Activated CD4-positive, alpha-beta T cell treated with anti-CD3 and anti-CD28 coated beads, Interleukin-2, Interleukin-6, amounts not matched to agents 100 ng/mL and 50 ng/mL, durations not matched to agents 16 hours and 8 hours (primary cell): ENCODE measurements at places on chromosomes 16 and 17.

DNA sequence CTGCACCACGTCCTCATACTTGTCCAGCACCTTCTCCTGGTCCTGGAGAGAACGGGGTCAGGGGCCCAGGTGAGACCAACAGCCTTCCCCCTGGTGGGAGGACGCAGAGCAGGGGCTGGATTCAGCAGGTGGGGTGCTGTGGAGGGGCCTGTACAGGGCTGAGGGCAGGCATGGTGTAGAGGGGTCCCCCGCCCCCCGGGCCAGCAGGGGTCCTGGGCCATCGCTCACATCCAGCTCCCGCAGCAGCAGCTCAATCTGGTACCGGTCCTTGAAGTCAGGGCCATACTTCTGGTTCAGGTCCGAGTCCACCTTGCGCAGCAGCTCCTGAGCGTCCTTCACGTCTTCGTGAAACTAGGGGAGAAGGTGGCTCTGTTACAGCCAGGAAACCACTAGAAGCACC, 41.6 kb downstream of the PPL start:
- DNase-seq: no peak

DNA sequence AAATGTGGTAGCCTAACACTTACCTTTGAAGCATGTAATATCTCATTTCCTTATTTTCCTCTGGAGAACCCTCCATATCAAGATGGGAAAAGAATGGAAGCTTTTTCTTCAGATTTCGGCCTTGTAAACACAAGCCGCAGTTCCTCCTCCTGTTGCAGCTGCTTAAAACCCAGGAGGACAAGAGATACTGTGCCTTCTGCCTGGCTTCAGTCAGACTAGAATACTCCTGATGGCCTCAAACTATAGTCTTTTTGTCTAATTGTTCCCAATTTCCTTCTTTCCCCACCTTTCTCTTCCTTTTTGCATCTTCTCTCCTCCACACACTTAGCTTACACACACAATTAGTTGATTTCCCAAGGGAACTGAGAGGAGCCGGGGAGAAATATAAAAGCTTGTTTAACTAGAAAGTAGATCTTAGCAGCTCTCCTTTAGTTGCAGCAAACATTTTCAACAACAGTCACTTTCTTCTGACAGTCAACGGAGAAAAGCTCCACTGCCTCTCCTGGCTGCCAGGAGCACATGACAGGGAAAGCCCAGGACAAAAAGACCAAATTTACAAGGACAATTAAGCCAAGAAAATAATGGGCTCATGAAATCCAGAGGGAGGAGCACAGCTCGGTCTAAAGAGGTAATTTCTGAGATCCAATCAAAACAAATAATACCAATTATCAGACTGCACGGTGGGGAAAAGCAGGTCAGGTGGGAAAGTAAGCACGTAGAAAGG, 76.4 kb upstream of the C17orf78 start:
- DNase-seq: no peak

GRCh38 chr17:10757647-10758046, 27.8 kb upstream of the TMEM220 start:
- DNase-seq: no peak

DNA sequence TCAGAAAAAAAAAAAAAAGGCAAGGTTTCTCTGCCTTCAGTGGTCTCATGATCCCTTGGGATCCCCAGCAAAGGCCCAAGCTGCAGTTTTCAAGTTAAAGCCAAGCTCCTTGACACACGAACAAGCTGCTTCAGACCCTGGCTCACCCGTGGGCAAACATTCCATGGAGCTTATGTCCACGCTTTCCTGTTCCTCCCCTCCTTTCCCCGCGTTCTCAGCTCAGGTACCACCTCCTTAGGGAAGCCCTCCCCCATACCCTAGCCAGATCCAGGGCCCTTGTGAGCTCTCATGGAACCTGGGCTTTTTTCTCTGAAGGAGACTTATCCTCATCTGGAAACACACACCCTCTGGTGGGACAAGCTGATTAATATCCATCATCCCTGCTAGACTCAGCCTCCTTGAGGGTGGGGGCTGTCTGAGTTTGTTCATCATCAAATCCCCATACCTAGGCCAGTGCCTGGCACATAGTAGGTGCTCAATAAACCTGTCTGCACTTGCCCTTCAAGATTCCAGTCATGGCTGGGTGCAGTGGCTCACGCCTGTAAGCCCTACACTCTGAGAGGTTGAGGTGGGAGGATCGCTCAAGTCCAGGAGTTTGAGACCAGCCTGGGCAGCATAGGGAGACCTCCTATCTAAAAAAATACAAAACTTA, 54.7 kb downstream of the COTL1 start:
- DNase-seq: no peak

DNA sequence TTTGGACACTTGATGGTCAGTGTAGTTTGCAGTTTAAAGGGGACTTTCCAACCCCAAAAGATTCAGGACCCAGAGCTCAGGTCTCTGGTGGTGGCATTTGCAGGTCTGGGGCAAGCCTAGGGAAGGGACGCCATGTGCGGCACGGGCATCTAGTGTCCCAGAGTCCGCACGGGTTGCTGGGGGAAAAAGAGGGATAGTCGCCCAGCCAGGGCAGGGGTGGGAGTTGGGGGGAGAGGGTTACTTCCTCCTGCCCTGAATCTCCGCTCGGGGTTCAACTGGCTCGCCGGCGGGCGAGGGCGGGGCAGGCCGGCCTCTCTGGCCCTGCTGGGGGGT, 239 bp upstream of the CA7 start:
- DNase-seq: no peak

DNA sequence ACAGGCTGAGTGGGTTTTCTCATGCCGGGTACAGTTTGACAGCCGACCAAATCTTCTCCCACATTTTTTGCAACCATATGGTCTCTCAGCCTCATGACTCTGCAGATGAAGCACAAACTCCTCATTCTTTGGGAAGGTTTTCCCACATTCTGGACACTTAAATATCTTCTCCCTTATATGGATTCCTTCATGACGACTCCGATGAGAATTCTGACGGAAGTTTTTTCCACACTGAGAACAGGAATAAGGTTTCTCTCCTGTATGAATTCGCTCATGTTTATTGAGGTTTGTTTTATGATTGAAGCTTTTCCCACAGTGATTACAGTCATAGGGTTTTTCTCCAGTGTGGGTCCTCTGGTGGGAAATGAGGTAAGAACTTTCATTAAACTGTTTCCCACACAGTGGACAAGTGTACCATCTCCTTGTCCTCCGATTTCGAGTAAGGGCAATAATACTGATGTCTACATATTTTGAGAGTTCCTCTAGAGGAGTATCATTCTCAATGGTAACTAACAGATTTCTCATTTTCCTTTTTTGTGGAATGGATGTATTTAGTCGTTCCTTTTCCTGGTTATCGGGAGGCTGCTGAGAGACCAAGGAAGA, 10.9 kb downstream of the ZNF200 start:
- no peak for DNase-seq

DNA sequence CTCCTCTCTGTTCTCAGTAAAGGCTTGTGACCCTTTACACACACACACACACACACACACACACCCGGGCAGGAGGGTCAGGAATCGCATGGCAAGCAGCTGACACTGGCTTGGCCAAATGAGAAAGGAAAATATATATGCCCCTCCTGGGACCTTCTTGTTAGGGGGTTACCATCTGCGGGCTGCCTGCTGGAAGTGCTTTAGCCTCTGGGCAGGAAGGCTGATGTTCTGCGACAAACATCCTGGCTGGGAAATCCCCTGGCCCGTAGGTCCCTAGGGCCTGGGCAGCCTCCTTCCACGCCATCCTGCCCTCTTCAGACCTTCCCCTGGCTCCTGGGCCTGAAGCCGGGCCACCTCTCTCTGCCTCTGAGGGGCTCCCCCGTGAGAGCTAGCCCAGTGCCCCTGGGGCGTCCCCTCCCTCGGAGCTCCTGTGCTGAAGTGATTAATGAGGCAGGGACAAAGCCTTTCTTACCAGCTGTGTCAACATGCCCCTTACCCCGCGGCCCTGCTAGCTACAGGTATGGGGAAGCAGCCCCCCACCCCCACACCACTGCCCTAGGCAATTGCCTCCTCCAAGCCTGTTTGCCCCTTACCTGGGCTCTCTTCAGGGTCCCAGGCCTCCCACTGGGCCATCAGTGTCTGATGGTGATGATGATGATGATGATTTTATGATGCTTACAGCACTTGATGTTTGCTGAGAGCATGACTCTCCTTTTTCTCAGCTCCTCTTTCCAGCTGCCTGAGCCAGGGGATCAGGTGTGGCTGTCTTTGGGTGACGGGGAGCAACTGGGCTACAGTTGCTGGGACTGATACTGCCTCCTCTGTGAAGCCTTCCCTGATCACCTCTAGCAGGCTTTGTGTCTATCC, 32.8 kb upstream of the ETV4 start:
- DNase-seq: peak; percentile 54

DNA sequence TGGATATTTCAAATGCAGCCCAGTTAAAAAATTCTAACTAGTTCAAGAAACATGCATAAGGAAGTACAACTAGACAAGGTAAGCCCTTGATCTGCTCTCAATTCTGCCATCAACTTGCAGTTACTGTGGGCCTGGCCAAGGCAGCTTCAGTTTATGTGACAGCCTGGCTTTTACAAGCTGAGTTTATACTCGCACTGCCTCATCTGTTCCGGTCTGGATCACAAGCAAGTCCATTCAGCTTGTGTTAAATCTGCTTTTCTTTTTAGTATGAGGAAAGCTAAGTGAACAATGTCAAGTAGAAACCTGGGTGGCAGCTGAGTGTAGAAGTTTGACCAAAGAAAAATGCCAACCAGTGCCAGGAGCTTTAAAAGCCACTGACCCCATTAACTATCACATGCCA, 76.6 kb upstream of the CORO6 start:
- DNase-seq: no peak

DNA sequence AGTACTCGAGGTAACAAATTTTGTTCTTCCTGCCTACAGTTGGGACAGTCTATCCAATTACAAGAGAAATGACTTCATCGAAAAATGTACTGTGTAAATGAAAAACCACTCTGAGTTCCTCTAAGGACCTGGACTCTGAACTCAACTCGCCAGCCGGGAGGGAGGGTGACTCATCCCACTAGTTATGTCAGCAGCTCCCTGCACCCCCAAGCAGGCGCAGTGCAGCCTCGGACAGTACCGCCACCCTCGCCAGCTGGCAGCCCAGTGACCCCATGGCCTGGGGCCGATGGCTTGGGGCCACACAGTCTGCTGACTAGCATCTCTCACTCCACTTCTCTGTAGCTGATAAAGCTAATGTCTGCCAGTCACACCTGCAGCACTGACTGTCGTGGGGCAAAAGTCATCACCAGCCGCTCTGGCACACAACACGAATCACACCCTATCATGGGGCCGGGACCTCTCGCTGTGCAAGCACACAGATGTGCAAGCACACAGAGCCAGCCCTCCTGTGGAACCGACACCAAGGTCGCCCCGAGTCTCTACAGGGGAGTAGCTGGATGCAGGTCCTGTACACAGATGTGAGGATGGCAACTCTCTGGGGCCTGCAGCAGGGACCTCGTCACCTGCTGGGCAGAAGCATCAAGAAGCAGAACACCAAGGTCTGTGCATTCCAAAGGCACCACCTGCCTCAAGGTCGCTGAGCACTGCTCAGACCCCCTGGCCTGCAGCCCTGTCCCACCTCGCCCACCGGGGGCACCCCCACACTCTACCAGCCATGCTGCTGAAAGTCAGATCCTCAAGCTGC, 5.7 kb downstream of the CSNK1D start:
- DNase-seq: peak; percentile 52

DNA sequence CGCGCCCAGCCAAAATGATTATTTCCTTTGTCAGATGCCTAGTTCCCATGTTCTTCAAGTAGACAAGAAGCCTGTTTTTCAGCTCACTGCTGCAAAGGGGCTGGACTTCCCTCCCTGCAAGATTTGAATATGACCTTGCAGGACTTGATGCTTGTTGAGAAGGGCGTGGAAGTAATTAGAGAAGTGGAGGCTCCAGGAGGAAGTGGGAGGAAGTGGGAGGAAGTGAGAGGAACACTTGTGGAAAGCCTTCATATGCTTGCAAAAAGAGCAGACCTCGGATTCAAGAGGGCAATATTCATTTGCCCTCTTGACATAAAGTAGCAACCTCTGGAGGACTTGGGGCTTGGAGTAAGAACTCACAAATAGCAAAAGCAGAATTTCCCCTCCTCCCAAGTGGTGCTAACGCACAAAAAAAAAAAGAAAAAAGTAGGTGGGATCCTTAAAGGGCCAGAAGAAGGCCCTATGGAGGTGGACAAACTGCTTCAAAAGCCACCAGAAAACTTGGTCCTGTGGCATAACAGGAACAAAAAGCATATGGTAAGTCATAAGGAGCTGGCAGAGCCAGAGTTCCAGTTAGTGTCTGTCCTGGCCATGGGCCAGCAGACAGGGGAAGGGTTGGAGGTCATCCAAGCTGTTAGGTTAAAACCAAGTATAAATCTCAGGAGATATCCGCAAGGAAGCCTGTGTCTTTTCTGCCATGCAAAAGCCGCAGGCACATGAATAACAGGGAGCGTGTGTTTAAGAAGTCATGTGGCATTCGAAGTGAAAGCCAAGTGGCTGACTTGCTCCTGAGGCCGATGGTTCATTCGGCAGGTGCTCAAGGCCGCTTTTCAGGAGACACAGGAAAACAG, 20.6 kb upstream of the PRKAR1A start:
- DNase-seq: no peak

- DNase-seq: no peak
Observed at GRCh38 chr17:52546990-52547389, 388.5 kb upstream of the CA10 start.

DNA sequence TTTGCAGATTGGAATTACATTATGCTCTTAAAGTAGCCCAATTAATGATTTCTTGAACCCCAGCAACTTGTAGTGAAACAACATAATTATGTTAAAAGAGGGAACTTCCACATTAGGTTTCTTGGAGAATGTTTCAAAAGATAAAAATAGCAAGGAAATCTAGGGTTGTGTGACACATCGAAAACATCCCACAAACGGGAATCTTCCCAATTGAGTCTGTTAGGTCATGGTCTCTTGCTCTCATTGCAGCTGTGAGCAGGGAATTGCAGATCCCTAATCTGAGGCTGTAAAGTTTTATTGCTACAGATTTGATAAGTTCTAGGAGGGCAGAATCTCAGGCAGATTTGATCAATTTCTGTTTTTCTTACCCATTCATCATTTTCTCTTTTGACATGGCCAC, 6.7 kb upstream of the LPO start:
- DNase-seq: no peak

DNA sequence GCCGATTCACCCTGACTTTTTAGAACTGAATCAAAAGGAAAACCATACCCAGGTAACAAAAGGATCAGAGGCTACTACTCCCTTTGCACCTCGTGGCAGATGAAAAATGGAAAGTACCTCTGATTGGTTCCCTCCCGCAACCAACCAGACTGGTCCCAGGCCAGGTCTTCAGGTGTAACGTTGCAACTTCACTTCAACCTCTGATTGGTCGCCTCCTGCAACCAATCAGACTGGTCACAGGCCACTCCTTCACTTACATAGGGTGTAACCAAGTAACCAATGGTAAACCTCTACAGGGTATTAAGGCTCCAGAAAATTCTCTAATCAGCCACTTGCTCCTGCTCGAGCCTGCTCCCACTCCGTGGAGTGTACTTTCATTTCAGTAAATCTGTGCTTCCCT, 89.4 kb downstream of the ADCY9 start:
- DNase-seq: no peak

- no peak for DNase-seq
Observed at GRCh38 chr17:37802712-37803416, 58.0 kb upstream of the HNF1B start.
